ENCODE measurements at places on chromosomes 4 and X.

DNA sequence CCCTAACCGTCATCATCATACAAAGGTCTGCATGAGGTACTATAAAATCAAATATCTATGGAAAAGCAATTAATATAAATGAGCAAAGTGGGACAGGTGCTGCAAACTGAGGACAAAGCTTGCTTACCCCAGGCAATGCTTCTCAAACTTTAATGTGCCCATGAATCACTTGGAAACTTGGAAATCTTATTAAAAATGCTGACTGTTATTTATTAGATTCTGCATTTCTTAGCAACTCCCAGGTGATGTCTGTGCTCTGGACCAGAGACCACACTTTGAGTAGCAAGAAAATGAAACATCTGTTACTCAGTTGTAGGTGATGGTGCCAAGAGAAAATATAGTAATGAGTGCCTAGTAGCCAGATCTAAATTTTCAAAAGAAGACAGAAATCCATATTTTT lies 890.4 kb upstream of the FTHL17 start:
- no peak for DNase-seq

GRCh38 chr4:3705236-3705987 lies 60.8 kb upstream of the ADRA2C start:
- DNase-seq = no peak

- peak; percentile 54 for DNase-seq
These were observed 150.4 kb downstream of the MID1 start for GRCh38 chrX:10470009-10470408.

DNA sequence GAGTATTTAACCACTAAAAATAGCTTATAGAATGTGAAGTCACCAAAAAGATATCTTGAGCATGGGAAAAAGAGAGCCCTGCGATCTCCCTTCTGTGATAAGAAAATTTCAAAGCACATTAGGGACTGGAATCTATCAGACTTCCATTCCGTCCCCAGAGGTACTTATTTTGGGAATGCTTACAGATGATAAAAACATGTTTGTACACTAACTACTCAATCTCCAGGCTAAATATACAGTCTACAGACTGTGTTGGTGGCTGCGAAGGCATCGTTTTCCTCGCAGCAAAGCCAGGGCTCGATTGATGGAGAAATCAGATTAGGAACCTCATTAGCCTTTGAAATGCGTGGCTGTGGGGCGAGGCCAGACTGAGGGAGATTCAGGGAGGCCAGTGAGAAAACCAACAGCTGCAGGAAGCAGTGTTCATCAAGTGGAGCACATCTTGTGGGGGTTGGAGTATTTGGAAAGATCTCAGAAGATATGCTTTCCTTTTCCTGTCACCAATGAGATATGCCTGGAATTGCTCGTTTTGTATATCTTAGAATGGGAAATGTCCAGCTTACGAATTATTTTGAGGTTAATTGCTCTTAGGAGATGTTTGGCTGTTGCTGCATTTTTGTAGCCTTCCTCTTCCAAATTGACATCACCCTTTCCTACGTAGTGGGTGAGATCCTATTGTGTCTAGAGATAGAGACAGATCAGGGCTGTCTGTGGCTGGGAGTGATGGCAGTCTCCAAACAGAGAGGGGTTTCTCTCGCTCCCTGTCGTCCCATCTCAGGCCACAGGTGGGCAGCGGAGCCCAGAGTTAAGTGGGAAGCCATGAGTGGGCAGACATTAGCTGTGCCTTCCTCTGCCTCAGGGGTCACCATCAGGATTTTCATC lies 224.9 kb upstream of the FAT1 start:
- DNase-seq = peak; percentile 23
